Cardiac septum (tissue), 1 donor: ENCODE measurements at places on chromosomes 13 and 19. TPM values are rescaled to one million over a fixed set of nuclear protein-coding genes. Genes with fewer than 3 reads are reported as not detected.

- no peak for DNase-seq
Observed at GRCh38 chr19:38135150-38135998, 88.6 kb downstream of the DPF1 start.

GRCh38 chr19:42198676-42199439, 18.6 kb downstream of the DEDD2 start:
- DNase-seq: no peak

GRCh38 chr19:29497241-29497640, 28.6 kb upstream of the VSTM2B start:
- DNase-seq: peak; percentile 53

GRCh38 chr19:58319241-58319640, 7.6 kb upstream of the ZSCAN22 start:
- no peak for DNase-seq

DNA sequence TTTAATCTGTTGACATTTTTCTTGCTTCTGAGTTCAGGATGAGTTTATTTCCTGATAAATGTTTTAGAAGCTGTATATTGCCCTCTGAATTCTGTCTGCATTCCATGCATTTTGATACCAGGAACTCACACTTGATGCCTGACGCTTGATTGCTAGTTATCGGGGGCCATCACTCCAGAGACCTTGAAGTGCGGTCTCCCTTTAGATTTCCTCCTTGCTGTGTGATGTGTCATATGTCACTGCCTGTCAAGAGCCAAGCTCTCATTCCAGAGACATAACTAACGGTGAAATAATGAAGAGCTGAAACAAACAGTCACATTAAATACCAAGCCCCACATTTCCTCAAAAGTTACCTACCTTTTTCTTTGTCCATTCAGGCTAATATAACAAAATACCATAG, 155.5 kb downstream of the TNFSF13B start:
- no peak for DNase-seq

GRCh38 chr19:44819246-44819832, 10.4 kb downstream of the BCAM start:
- no peak for DNase-seq

- no peak for DNase-seq
Observed at GRCh38 chr13:110200276-110200870, 106.6 kb downstream of the COL4A1 start.

DNA sequence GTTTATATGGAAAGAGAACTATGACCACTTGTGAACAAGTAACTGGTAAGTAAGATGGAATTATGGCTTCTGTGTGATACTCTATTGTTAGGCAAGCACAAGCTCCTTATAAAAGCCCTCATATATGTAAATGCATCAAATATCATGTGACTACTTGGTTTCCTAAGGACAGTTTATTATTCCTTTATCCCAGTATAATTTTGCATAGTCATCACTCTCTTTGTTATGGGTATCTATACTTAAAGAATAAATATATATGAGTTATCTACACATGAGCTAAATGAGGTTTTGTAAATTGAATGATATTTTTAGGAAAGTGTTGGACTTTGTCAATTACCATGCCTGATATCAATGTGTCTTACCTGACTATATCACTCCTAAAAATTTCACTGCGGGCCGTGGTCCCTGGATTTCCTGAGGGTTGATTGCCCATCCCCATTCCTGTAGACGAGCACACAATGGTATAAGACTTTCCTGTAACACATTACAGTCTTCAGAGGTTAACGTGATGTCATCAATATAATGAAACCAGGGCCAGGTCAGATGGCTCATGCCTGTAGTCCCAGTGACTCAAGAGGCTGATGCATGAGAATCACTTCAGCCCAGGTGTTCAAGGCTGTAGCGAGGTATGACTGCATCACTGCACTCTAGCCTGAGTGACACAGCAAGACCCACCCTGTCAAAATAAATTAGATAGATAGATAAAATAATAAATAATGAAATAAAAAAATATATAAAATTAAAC, 20.7 kb downstream of the ZNF844 start:
- DNase-seq: no peak

DNA sequence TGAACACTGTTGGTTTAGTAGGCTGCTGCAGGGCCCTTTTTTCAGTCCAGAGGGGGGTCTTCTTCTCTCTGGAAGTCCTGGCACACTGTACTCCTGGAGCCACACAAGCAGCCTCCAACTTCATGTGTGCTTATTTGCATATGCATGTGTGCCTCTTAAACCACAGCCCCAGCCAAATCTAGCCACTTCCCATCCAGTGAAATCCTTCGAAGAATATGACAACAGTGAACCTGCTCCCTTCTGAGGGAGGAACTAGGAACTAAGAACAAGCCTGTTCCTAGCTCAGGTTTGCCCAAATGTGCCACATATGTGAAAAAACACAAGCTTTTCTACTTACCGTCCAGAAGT, 348.5 kb downstream of the FOXO1 start:
- no peak for DNase-seq

- no peak for DNase-seq
Observed at GRCh38 chr13:74025369-74025768, 108.8 kb downstream of the KLF12 start.

- DNase-seq: no peak
Observed at GRCh38 chr19:17184371-17184841, 30.8 kb upstream of the USE1 start.

DNA sequence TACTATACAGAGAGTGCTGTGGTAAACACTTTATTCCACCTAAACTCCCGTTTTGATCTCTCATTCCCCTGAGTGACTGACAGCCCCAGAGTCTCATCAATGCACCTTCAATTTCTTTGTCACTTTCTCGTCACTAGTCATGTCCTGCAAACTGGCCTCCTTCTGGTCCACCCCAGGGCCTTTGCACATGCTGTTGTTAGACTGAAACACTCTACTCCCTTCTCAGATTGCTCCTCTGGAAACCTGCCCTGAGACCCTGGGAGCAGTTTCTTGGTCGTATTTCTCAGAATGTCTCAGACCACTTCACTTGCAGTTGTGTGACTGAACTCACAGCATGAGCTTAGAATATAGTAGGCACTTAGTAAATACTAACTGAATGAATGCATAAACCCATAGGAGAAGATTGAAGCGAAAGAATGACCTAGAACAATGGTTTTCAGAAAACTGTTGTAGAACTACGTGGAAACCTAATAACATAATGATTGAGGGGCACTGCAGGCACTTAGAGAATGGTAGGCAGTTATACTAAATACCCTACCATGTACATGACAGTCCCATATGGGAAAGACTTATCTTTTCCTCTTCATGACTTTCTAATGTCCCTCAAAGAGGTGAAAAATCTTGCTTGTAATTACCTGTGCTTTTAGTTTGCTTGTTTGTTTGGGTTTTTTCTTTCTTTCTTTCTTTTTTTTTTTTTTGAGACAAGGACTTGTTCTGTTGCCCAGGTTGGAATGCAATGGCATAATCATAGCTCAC, 144.8 kb downstream of the IER2 start:
- DNase-seq: no peak

FGF21 gene
- total RNA-seq: not detected

HNRNPUL1 gene
- total RNA-seq: 109 TPM

CEBPA gene
- total RNA-seq: 2.3 TPM

PTGIR gene
- total RNA-seq: 8.6 TPM

TICAM1 gene
- total RNA-seq: 6.3 TPM

HPN gene
- 4.9 TPM for total RNA-seq

RHPN2 gene
- 0.67 TPM for total RNA-seq
